ENCODE measurements at places on chromosomes 13 and 19.

DNA sequence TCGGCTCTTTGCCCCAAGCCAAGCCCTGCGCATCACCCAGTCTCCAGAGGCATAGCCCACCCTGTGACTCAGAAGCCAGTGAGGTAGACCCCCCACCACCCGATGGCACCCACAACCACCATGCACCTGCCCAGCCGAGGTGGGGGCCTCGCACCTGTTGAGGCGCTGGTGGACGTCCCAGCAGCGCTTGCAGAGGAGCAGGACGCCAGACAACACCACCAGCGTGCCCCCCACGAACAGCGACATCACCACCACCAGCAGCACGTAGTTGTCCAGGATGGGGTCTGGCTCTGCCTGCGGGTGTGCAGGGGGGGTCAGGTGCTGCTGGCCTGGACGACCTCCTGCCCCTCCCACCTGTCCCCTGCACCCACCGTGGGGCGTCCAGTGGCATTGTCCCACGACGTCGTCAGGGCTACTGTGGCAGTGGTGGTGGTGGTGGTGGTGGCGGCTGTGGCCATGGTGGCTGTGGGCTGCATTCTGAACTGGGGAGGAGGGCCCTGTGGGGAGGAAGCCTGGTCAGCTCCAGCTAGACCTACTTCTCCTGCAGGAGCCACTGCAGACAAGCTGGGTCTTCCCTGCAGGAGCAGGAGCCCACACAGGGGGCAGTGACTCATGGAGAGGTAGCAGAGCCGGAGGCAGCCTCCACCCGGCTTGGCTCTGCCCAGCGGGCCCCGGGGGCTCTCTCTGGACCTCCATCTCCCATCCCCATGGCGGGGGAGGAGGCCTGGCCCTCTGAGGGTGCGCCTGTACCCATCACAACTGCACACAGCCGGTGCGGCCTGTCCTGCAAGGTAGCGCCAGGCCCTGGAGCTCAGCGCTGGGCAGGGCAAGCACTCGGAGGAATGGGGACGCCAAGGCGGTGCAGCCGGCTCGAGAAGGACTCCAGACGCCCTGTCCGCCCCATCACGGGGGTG, 1.9 kb downstream of the CBARP start:
- DNase-seq = no peak

DNA sequence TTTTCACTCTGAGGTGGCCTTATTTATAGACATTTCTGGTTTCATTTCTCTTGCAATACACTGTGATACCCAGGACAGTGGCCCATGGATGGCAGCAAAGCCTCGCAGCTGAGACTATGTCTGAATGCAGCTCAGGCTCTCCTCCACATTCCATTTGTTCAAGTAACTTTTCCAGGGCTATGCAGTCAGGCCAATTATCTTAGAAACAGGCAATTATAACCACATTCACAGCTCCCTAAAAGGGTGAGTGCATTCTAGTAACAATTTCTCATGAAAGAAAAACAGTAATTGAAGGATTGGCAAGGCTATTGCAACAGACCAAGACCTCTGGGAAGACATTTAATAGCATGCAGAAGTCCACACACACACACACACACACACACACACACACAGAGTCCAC, 264.0 kb downstream of the TBC1D4 start:
- DNase-seq = no peak

GRCh38 chr13:70568571-70568970, 460.3 kb upstream of the KLHL1 start:
- DNase-seq = peak; percentile 52

DNA sequence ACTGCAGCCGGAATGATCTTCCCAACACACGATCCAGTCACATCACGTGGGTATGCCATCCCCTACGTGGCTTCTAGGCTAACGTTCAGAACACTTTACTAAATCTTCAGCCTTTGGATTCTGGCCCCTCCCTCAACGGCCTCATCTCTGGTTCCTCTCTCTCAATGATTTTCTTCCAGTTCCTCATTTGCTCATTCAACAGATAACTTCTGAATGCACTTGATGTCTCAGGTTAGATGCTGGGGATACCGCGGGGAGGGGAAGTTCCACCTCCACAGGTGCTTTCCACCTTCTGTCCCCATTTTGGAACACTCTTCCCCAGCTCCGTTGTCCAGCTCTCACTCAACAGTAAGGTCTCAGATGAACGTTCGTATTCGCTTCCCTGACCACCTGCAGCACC, 66.1 kb downstream of the ATP7B start:
- no peak for DNase-seq

- DNase-seq = no peak
Measured at GRCh38 chr13:28248080-28248479, 109.7 kb downstream of the PAN3 start.

DNA sequence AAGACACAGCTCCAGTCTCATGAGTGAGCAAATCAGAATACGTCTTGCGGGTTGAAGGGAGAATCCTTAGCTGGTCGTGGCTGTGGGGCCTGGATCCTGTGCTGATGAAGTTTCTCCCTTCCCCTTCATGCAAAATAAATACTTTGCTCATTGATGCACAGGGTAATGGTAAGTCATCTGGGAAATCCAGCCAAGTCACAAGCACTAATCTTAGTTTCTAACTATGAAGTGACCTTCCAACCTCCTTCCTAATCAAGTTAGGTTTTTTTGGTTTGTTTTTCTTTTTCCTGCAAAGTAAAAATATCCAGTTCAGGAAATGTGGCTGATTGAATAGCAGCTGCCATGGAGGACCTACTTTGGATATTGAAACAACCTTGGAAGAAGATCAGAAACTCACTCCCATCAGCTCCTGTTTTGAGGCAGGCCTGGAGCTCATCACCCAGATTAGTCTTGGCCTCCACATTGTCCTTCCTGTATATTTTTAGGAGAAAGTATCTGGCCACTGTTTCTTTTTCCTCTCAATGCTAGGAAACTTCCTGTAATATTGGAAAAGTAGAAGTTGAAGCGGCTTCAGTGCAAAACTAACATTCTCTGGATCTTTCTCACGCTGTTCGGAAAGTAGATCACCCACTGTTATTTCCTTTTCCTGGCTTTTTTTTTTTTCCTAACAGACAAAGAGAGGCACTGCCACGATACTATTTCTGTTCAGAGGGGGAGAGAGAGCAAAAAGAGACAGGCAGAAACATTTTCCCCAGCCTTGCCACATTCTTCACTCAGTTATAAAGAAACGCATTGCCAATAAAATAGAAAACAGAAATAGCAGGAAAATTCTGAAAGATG, 12.3 kb upstream of the ARL11 start:
- no peak for DNase-seq

DNA sequence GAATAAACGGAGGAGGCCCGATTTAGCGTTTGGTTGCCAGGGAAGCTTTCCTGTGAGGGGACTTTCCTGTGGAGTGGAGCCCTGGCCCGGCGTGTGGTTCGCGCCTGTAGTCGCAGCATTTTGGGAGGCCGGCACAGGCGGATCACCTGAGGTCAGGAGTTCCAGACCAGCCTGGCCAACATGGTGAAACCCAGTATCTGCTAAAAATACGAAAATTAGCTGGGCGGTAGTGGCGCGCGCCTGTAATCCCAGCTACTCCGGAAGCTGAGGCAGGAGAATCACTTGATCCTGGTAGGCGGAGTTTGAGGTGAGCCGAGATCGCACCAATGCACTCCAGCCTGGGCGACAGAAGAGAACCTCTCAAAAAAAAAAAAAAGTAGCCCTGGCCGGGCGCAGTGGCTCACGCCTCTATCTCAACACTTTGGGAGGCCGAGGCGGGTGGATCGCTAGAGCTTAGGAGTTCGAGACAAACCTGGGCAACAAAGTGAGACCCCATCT, 6.9 kb downstream of the KANK3 start:
- no peak for DNase-seq

- DNase-seq = no peak
Measured at GRCh38 chr19:3914199-3914598, 18.7 kb upstream of the NMRK2 start.

DNA sequence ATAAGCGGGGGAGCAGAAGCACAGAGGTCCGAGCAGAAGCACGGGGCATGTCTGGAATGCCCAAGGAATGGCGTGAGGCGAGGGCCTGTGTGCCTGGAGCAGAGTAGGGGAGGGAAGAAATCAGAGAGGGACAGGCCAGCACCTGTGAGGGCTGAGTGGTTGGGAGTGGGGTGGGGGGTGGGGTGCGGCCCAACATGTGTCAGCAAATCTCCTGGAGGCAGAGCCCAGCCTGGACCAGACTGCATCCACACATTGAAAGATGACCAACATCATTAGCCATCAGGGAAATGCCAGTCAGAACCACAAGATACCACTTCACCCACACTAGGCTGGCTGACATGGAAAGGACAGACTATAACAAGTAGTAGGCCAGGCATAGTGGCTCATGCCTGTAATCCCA, 11.2 kb downstream of the CLASRP start:
- no peak for DNase-seq

DNA sequence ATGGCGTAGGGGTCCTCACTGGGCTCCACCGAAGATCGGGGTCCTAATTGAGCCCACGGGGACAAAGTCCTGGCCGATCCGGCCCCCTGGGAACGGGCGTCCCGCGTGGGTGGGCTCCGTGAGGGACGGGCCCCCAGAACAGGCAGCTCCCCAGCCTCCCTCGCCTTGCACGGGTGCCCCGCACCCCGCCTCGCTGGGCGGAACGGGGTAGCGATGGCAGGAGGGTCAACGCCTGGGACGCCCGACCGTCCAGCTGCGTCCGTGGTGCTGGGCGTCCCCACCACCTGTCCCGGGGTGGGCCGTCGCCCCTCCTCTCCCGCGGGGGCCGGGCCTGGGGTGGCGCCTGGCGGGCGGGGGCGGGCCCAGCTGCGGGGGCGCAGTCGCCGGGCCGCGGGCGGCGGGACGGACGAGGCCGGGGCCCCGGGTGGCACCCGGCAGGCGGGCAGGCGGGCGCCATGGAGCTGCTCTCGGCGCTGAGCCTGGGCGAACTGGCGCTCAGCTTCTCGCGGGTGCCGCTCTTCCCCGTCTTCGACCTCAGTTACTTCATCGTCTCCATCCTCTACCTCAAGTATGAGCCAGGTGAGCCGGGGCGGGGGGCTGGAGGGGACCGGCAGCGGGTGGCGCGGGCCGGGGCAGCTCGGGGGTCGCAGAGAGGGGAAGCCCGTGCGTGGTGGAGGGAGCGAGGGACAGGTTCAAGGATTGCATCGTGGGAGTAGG, at the start of gene TMEM38A:
TMEM38A (plus strand) TSS at position 377 of the 717 bp plus-strand sequence; CDS start at position 456, 79 bp downstream.
- peak; percentile 26 for DNase-seq

DNA sequence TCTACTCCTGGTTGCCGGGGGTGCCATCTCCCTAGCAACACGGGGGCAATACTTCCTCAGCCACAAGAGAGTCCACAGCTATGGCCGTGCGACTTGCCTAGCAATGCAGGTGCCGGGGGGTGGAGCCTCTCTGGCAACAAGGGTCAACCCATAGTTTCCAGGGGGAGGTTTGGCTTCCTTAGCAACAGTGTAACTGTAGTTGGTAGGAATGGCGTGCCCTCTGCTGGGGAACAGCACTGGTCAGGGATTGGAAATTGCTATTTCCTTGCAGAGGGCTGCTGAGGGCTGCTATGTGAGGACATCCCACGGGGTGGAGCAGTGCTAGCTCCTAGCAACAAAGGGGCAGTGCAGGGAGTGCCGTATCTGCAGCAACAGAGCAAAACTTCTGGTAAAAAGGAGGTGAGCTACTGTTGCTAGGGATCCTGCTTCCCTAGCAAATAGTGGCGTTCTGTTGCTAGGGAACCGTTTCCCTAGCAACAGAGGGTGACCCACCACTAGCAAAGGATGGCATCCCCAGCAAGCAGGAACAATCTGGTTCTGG, 7.0 kb upstream of the TMC4 start:
- no peak for DNase-seq

- DNase-seq = no peak
Measured at GRCh38 chr13:20124303-20124702, 36.5 kb downstream of the GJA3 start.

Measured in SW480 (cell line).